ENCODE measurements at places on chromosomes 1 and 21.

- no peak for DNase-seq
Measured at GRCh38 chr1:41719590-41719989, 199.1 kb downstream of the HIVEP3 start.

DNA sequence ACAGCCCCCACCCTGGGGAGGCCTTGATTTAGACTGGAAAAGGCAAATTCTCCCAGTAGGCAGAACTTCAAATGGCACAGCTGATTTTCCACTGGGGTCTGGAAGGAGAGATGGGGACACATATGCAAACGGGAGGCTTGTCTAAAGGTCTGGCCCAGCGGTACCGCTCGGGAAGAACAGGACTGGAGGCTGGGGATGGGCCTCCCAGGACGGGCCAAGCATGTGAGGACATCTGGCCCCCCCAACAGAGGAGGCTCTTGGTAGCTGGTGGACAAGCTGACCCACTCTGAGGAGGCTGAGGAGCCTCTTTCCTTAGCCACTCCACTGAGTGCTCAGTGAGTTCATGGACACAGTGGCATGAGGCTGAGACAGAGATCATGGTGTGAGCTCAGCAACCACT is 170.0 kb downstream of the NPHP4 start:
- DNase-seq = no peak

DNA sequence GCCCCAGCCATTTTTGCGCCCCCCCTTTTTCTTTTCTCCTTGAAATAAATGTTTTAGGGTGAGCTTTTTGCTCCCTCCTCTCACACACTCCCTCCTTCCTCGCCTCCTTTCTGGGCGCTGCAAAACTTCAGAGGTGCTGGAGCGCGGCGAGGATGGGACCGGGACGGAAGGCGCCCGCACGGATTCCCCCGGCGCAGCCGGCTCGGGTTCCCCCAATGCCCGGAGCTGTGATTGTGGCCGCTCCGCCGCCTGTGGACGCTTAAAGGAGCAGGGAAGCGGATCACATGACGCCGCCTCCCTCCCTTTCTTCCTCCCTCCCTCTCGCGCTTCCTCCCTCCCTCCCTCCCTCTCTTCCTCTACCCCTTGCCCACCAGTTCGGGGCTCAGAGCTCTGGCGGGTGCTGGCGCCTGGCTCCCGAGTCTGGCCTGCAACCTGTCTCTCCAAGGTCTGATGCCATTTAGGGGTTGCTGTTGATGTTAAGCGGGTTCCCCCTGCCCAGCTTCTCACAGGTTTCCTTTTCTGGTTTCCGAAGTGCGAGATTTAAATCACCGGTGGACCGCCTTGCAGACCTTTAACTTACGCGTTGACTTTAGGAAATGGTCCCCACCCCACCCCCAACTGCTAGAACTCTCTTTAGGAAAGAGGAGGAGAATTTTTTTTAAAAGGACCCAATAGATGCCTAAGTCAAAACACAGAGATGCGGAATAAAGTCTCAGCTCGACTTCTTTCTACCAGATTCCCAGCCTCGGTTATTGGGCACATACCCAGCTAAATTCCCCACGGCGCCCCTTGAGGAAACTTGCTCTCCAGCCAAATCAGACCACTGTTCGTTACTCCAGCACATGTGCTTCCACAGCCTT is at the start of gene WLS:
TSS of gene WLS (minus strand) at position 235 of the 860 bp plus-strand sequence. CDS start at position 11, 224 bp downstream.
- no peak for DNase-seq

DNA sequence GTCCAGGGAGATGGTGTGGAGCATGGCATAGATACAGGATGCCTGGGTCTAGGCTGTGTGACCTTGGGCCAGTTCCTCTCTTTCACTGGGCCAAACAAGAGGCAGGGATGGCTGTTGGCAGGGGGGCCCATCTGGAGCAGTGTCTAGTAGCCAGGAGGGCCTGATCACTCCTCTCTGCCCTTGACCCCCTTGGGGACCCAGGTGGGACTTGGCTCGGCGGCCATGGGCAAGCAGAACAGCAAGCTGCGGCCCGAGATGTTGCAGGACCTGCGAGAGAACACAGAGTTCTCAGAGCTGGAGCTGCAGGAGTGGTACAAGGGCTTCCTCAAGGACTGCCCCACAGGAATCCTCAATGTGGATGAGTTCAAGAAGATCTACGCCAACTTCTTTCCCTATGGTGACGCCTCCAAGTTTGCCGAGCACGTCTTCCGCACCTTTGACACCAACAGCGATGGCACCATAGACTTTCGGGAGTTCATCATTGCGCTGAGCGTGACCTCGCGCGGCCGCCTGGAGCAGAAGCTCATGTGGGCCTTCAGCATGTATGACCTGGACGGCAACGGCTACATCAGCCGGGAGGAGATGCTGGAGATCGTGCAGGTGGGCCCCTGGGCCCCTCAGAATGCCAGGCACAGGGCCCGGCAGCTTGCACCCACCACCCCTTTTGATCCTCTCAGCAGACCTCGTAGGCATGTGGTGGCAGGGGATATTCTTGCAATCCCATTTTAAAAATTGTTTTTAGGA is 2.6 kb downstream of the HPCA start:
- DNase-seq = no peak

DNA sequence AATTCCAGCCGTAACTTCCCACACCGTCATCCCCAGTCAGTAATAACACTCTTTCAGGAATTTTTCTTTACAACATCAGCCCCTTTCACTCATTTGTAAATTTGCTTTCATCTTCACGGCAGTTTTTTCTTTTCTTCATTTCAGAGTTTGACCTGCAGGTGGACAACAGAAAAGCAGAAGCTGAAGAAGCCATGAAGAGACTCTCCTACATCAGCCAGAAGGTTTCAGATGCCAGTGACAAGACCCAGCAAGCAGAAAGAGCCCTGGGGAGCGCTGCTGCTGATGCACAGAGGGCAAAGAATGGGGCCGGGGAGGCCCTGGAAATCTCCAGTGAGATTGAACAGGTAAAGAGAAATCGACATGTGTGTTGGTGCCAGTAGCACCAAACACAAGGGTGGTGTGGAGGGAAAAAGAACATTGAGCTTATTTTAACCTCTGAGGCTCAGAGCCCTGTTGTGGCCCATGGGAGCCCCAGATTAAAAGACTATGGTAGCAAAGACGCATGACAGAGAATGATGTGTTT is 53.2 kb downstream of the LAMC2 start:
- DNase-seq = no peak

GRCh38 chr1:21625390-21626190 is 43.6 kb downstream of the RAP1GAP start:
- no peak for DNase-seq

DNA sequence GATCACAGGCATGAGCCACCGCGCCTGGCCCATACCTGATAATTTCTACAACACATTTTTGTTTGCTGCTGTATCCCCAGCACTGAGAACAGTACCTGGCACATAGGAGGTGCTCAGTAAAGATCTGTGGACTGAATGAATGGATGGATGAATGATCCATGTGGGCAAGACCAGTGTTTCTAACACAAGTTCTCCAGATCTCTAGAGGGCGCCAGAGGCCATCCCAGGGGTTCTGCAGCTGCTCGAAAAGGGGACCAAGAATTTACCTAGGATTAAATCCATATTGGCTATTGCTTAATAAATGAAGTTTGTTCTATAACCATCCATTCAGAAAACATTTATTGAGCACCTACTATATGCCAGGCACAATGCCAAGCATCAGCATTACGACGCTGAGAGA is 167.7 kb downstream of the ACTL8 start:
- no peak for DNase-seq

- no peak for DNase-seq
Measured at GRCh38 chr1:108854221-108855019, 2.5 kb downstream of the AKNAD1 start.

DNA sequence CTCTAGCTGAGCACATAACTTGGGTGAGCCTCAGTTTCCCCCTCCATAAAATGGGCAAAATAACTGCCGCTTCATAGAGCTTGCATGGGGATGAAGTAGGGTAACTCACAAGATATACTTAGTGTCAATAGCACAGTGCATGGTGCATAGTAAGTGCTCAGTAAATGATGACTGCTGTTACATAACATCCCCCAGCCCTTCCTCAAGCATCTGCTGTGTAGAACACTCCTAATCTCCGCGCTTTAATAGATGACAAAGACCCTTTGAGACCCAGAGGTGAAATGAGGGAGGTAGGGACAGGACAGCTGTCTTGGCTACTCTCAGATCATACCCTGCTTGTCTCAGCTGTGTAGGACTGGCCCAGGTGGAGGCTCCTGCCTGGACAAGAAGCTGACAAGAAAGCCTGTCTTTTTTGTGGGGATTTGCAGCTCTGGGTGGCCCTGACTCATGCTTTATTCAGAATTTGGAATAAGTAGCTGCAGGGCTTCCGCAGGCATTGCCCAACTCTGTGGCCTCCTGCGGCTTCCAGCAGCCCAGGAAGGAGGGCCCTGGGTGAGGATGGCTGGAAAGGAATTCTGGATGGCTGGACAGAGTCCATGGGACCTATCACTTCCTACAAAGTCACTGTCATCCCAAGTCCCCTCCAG is 20.7 kb upstream of the PADI4 start:
- DNase-seq = peak; percentile 50

DNA sequence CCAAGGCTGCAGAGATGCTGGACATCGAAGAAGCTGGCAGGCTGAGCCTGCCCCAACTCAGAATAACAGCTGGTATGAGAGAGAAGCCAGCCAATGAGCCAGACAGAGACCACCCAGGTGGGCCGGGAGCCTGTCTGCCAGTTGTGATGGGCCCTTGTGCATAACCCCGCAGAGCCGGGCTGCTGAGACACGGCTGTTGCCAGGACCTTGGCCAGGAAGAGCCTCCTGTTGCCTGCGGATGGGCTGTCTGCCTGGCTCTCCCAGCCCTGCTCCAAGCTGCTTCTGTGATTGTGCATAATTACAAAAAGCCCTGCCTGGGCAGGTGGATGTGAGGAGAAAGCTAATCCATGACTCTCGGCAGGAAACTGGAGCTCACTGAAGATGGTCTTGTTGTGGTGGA is 126.5 kb downstream of the CAPN8 start:
- no peak for DNase-seq

- no peak for DNase-seq
Measured at GRCh38 chr1:156283521-156283920, 604 bp upstream of the TMEM79 start.

DNA sequence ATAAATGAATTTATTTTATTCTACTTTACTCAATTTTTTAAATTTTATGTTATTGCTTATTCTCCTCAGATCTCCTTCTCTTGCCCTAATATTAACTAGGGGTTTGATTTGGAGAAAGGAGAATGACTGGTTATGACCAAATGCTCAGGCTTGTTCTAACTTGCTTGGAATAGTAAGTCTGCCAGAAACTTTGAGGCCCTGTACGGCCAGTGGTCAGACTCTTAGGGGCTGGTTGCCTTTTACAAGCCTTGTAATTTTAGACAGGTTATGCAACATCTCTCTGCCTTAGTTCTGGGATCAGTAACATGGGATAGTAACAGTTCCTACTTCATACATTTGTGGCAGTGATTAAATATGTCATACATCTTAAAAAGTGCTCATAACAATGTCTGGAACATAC is 279.5 kb downstream of the DUSP10 start:
- no peak for DNase-seq

DNA sequence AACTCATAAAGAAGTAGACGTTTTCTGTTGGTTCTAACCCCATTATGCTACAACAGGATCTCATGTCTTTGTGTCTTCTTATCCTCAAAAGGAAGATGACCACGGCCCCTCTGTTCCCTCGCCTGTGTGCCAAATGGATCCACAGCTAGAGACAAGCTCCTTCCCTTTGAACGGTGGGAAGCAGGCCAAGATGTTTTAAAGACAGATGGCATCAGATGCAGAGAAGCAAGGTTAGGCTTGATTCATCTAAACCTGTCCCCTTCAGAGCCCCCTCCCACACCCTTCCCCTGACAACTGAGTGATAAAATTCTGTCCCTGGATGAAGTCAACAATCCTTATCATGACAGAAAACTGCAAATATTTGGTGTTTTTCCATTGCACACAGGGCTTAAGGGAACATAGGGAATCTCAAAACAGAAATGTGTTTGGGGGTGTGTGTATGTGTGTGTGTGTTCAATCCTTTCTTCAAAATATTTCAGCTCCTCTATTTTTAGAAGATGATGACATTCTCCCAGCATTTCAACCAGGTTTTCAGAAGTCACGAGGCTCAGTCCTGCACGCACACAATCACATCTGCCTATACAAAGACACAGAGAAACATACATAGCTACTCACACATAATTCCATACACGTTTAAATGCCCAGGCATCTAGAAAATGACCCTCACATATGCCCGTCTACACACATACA is 27.8 kb upstream of the FMOD start:
- DNase-seq = peak; percentile 44

DNA sequence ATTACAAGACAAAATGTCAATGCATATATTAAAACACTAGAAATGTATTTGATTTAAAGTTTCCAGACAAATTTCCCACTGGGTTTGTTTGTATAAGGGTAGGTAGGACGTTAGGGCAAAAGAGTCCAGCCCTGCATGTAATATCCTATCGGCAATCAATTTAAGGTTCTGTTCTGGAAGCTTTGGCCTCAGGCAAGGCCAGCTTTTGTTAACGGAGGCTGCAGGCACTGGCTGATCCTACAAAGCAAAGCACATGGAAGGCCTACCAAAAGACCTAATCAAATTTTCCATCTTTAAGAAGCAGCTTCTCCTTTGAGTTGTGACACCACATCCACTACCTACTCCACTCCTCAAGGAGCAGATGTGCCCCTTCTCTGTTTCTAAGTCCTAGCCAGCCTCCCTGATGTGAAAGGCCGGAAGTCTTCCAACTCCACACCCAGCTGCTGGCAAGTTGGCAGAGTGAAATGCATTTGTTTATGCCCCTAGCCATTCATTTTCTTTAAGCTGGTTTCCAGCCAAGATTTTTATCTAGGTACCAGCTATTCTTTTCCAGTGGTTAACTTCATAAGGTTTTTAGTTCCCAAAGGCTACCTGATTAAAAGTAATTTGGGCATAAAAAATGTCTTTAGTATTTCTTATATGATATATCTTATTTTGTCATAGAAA is 452.6 kb downstream of the PTBP2 start:
- DNase-seq = no peak

- no peak for DNase-seq
Measured at GRCh38 chr1:178055093-178055492, 38.8 kb upstream of the RASAL2 start.

DNA sequence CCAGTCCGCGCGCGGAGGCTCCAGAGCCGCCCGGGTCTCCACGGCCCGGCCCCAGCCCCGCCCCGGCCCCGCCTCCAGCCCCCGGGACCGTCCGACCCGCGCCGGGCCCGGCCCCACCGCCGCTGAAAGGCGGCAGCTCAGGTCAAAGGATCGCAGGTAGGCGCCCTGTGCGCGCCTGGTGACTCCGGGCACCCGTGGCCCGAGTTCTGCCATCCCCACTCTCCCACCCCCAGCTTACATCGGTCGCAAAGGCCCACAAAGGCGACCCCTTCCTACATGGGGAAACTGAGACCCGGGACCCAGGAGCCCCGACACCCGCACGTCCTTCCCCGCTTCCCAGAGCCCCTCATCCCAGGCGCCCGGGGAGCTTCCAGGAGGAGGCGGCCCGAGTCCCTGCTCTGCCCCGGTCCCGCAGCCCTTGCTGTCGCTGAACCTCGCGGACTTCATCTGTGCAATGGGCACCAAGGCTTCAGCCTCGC is at the start of gene TMEM200B:
TSS of gene TMEM200B (minus strand) at position 17 of the 479 bp plus-strand sequence. CDS start 2,075 bp downstream, outside the sequence.
- DNase-seq = no peak

GRCh38 chr1:161962091-161962887 is 61.4 kb downstream of the OLFML2B start:
- DNase-seq = peak; percentile 70

DNA sequence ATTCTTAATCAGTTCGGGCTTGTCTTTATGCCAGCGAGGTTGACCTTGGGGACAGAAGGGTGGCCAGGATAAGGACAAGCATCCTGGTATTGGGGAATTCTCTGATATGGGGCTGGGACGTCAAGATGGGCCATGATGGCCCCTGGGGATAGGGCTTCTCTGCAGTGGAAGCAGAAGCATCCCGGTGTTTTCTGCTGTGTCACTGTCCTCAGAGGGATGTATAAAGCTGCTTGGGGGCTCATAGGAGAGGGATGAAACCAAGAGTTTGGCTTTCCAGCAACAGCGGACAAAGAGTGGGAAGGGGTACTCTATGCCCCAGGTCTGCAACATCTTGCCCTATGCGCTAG is 1.4 kb upstream of the ATP1B1 start:
- DNase-seq = no peak
